Posterior cingulate gyrus (tissue), 11 donors: ENCODE measurements at places on chromosomes 13 and 19.

DNA sequence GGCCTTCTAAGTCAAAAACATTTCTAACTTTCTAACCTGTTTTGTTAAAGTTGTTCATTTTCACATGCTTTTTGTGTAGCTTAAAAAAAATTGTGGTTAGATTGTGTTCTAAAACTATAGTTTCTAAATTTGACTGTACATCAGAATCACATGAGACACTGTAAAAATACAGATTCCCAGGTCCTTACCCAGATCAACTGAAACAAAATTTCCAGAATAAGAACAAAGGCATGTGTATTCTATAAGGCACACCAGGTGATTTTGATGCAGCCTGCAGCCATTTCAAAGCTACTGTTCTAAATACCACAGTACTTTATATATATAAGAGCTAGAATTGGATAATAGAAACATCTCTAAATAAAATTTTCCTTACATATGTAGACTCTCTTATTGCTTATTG is 29.1 kb downstream of the INTS6 start:
- no peak for DNase-seq

DNA sequence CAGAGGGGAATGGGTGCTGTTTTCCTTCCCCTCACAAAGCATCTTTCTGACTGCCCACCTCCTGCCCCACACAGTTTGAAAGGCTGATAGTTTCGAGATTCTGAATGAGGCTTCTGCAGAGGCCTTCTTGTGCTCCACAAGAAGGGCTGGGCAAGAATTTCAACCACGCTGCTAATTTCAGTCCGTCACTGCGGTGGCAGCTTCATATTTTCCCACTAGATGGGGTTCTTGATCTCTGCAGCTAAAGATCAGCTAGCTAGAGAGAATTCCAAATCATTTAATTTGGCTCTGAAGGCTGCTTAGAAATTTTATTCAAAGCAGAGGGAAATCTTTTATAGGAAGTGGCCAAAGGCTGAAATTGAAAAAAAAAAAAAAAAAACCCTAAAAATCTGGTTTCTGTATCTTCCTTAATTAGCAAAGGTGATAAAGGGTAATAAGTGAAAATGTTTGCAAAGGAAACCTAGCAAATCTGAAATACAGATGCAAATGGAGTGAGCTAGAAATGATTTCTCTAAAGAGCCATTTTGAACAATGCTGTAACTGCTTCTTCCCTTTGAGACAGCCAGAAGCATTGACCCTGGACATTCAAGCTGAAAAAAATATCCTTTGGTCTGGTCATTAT is 38.0 kb upstream of the C13orf42 start:
- peak; percentile 83 for DNase-seq

- no peak for DNase-seq
These were observed 11.3 kb downstream of the DPY19L3 start for GRCh38 chr19:32416749-32417456.

DNA sequence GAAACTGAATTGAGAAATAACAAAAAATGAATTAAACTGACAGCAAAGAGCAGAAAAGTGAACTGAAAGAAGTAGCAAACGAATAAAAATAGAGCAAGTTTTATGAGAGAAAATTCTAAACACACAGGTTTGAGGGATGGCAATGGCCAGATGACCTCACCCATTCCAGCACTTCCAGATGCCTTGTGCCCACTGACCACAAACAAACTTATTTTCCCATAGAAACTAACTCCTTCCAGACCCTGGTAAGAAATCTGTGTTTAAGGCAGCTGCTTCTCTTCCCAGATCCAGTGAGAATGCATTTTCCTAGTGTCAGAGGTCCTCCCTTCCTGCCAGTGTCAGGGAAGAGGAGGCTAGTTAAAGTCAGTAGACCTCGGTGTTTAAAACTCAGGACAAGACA is 51.7 kb downstream of the RXFP2 start:
- no peak for DNase-seq

- no peak for DNase-seq
These were observed 320.1 kb upstream of the MAB21L1 start for GRCh38 chr13:35796623-35797022.

- DNase-seq, result no peak
These were observed 728 bp upstream of the DENND1C start for GRCh38 chr19:6482343-6482686.

DNA sequence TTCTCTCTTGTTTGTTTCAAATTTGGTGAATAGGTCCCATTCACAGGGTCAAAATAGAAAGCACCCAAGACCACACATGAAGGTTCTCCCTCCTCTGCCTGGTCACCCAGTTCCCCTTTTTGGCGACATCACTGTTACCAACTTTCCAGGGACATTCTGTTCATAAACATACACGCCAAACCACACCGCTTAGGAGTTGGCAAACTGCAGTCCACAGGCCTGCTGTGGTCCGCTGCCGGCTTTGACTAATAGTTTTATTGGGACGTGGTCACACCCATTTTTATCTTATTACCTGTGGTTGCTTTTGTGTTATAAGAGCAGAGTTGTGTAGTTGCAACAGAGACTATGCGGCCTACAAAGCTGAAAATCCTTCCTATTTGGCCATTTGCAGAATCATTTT is 24.2 kb downstream of the UHRF1 start:
- DNase-seq, result no peak

DNA sequence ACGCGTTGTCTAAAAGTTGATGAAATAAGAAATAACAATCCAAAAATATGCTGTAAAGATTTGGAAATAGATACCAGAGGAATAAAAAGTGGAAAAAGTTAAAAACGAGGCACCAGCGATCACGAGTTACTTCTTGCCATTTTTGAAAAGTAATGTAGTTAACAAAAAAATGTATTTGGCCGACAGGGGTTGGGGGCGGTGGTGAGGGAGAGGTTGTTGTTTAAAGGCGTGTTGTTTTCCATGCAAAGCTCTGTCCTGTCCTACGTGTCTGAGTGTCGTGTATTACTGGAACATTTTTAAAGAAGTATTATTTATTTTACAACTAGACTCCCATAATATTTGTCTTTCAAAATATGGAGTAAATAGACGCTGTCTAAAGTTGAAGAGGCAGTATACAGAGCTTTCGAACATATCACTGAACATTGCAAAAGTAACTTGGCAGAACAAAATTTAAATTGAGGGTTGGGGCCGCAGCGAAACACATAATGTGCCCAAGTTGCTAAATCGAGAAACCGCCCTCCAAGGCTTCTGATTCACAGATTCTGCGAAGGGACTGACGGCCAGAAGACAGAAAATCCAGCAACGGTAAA is 823 bp downstream of the FBXO17 start:
- no peak for DNase-seq

DNA sequence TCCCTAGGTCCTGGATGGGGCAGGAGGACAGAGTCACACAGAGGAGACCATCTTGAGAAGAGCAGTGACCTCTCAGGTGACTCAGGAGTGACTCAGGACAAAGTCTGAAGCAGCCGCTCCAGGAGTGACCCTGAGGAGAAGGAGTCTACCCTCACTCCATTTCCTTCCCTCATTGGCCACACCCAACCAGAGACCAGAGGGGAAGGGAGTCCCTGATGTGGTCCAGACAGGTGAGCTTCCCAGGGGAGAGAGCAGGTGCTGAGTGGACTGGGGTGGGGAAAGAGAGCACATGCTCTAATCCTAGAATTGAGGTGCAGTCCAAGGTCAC is 75.5 kb upstream of the MEDAG start:
- DNase-seq, result no peak
